ENCODE measurements at places on chromosomes 16 and 17.

GRCh38 chr16:56352351-56353053 lies 72.8 kb downstream of the AMFR start:
- no peak for DNase-seq

DNA sequence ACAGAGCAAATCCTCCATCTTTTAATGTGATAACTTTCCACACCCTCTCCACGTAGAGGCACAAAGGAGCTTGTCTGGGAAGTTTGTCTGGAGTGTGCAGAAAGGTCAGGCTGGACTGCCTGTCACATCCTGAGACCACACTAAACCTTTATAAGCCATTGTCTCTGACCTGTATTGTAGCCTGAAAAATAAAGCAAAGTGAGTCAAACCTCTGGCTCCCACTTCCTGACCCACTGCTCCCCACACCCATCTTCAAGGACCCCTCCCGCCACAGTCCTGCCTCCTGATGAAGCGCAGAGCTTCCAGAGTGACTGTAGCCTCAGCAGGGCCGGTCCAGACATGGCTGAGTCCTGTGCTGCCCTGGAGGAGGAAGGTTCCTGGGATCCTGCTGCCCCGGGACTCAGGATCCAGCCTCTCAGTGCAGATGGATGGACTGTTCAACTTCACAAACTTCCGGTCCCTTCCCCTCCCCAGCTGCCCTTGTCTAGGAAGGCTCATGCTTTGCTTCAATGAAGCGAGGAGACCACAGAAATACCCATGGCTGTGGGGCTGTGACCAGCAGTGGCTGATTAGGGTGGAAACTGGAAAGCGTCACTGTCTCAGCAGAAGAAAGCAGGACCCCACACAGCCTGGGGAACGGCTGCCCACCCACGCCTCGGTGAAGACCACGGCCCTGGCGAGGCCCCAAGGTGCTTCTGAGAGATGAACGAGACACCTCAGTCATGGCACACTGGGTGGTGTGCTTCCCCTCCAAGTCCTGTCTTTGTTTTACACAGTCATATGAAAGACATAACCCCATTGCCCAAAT lies 30.9 kb upstream of the CLEC18B start:
- no peak for DNase-seq

DNA sequence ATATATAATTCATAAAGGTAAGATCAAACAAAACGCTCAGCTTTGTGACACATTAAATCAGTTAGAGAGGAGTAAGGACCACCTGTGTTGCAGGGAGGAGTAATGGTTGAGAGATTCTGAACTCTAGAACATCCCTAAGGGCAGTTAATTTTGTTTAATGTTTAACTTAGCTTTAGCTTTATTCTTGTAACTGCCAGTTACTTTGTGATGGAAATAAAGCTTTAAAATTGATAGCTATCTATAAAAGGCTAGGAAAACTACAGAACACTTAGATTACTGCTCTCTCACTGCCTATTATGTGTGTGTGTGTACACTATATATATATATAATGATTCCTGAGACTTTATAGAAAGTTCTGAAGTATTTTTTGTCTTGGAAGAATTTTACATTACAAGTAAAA lies 37.8 kb downstream of the PTRH2 start:
- DNase-seq = no peak

DNA sequence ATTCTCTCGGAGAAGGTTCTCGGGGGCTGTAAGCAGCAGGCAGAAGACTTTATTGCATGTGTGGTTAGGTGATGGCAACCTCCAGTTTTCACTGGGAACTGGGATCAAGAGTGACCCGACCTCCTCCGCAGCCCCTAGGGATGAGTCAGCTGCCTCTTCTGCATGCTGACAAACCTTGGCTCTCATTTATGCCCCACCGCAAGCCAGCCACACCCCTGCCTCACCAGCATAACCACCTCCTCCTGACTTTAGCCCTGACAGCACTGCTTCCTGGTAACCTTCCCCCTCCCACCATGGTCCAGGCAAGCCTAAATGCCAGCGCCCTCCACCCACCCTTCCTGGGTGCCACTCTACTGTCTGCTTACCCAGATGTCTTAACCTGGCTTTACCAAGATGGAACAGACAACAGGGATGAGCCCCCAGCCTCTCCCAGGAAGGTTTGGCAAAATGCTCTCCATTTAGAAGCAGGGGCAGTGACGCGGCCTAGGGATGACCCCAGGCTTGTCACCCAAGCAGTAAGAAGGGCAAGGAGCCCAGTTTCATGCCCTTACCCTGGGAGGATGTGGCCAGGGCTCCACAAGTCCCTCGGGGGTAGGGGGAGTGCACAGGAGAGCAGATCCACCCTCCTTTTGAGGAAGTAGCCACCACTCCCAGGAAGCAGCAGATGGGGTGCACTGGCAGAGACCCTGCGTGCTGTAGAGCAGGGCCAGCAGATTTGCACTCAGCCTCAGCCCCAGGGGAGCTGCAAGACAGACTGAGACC lies 73.5 kb downstream of the GOSR1 start:
- no peak for DNase-seq

DNA sequence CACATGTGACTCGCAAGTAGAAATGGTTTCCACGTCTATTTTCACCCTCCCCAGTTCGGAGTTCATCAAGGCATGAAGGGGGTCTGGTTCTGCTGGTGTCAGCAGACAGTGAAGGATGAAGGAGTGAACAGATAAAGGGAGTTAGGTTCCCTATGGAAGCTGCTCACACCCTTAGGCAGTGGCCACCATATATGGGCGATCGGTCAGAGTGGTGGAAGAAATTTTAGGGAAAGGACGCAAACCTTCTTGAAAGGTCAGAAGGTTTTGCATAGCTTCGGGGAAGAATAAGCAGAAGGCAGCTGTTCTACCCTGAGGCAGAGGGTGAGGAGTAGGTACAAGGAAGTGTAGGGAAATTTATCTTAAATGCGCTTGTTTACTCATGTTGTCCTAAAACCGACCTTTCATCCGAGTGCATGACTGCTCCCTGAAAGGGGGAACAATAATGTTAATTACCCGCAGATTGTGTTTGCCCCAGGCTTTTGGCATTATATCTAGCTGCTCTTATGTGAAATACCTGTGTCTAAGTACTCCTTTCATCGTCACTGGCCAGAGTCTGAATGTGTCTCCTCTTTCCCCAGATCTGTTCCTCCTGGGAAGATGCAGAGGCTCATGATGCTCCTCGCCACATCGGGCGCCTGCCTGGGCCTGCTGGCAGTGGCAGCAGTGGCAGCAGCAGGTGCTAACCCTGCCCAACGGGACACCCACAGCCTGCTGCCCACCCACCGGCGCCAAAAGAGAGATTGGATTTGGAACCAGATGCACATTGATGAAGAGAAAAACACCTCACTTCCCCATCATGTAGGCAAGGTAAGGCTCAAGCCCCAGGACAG lies 12.5 kb downstream of the CDH5 start:
- DNase-seq = no peak

DNA sequence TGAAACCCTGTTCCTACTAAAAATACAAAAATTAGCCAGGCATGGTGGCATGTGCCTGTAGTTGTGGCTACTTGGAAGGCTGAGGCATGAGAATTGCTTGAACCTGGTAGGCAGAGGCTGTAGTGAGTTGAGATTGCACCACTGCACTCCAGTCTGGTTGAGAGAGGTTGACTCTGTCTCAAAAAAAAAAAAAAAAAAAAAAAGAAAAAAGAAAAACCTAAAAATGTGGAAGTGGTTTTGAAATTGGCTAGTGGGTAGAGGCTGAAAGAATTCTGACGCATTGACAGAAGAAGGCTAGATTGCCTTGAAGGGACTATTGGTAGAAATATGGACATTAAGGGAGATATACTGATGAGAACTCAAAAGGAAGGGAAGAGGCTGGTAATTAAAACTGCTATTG lies 33.6 kb upstream of the CPPED1 start:
- DNase-seq = no peak

DNA sequence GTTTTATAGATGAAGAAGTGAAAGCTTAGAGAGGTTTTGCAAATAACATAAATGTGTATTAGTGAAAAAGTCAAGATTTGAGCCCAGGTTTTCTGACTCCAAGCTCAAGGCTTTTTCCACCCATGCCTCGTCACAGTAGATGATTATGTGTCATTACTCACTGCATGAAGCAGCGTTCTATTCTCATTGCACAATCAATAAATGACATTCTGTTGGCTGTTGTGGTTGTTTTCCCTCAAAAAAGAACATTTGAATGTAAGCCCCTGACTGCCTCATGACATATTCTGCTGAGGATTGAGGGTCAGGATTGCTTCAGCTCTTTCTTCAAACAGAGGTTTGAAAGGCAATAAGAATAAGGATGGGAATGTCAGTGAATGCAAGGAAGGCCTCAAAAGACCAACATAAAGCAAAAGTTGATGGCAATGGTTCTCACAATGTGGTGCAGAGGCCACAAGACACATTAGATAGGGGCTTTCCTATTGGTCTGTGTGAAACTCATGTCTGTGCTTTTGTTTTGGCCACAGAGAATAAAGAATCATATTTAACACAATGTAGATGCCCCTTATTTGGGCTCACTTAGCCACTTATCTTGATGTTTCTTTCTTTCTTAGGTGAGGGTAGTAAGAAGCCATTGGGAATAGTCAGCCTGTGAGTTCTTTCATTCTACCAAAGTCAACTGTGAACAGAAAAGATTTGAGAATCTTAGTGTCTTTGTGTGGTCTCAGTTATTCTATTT lies 5.4 kb upstream of the MMD start:
- no peak for DNase-seq

DNA sequence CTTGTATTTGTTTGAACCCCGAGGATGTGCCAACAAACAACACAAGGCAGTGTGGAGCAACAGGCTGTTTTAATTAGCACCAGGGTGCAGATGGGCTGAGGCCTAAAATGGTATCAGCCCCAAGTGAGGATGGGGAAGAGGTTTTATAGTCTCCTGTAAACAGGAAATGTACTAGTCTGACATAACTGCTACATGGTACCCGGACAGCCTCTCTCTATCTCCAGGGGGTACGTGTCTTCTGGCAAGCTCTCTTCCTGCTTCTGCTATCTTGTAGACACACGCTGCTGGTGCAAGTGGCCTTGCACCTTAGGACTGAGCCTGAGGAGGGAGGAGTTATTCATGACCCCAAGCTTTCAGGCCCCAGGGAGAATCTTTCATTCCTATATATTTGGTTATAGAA lies 2451.0 kb downstream of the TP53TG3F start:
- DNase-seq = no peak

DNA sequence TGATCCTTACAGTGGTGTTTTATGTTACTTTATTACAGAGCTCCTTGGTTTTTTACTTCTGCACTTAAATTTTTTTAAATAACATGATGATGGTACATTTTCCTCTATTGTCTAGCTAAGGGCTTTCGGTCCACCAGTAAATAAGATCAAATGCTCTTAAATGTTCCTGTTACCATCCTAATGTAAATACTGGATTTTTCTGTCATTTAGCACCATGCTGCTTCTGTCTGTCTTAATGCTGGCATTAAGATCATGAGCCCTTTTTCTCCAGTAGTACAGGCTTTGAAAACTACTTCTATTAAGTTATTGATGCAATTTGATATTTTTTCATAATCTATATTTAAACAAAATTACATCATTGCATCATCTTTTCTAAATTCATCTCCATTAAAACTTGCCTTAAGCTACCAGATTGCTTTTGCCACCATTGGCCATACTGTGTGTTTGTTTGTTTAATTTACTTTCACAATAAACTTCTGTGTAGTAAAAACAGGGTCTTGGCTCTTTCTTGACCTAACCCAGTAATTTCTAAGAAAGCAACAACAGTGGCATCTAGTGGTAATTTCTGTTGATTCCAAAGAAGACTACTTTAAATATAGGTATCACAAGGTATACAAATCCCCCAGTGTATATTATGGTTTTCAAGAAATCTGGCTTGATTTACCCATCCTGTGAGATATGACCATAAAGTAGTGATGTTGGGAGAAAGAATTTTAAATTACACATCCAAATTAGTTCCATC lies 9.0 kb upstream of the PHAF1 start:
- DNase-seq = no peak

DNA sequence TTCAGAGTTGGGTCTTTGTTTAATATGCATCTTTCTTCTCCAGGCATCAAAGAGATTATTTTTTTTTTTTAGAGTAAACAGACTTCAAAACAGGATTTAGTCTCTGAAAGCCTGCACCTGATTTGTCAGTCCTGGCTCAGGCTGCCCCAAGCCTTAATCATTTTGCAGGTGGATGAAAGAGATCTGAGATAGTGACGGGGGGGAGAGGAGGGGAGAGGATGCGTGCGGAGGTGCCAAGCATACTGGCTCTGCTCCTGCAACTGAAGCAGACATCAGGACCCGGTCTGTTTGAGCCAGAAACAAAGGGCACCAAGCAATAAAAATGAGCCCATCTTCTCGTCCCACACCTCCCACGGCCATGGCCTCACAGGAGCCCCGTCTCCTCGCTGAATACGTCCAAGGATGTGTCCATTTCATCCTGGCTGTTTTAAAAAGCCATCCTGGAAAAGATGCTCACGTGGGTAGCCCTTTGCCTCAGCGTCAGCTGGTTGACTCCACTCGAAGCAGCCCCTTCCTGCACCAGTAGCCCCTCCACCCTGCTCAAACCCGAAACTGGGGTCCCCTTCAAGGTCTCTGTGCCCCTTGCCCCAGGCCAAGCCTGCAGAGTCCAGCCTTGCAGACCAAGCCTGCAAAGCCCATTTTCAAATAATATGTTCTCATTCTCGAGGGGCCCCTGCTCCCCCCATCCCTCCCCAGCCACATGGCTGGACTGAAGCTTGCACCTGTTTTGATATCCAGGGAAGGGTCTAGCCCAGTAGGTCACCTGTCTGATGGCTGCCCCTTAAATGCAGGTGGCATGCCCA lies 84.8 kb upstream of the TNRC6C start:
- no peak for DNase-seq

- DNase-seq = peak; percentile 82
Observed at GRCh38 chr17:78378225-78379130, at the start of gene PGS1. Gene PGS1 (plus strand): TSS chr17:78378649. CDS start chr17:78378666, 17 bp downstream.

GRCh38 chr16:369275-369865 lies 968 bp downstream of the MRPL28 start:
- DNase-seq = no peak

- DNase-seq = no peak
Observed at GRCh38 chr17:58541249-58541648, 26.8 kb upstream of the MTMR4 start.

Data from stimulated activated CD4-positive, alpha-beta T cell treated with anti-CD3 and anti-CD28 coated beads, Interleukin-2, amount 100 ng/mL, for 48 hours (primary cell).